Left renal pelvis (tissue), 4 donors: ENCODE measurements at places on chromosomes 4 and X.

DNA sequence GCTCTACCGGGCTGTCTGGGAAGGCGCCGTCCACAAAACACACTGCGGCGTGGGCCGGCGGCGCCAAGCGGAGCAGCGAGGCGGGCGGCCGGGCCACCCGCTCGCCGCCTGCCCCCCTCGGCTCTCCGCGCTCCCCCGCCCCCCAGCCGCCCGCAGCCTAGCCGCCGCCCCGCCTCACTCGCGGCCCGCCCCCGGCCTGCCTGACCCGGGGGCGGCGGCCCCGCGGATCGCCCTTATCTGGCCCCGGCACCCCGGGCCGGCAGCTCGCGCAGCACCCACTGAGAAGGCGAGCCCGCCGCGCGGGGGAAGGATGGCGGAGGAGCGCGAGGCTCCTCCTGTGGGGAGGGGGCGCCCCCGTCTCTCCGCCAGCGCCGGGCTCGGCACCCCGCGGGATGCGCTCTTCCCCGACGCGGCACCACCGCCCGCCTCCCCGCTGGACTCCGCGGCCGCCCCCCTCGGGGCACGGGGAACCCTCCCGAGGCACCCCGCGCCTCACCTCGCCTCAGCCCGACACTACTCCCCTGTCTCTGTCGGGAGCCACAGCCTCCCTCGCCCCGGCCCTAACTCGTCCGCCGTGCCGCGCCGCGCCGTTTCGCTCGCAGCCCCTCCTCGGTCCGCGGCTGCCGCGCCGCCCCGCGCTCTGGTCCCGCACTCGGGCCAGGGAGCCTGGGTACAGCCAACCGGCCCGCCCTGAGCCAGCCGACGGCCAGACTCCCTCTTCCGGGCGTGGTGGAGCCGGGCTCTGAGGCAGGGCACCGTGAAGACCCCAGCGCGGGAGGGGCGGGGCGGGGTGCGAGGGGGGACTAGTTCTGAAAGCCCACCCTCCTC, 566 bp downstream of the ATP11C start:
- DNase-seq: no peak

- no peak for DNase-seq
Measured at GRCh38 chr4:86678796-86679195, 84.7 kb downstream of the PTPN13 start.

DNA sequence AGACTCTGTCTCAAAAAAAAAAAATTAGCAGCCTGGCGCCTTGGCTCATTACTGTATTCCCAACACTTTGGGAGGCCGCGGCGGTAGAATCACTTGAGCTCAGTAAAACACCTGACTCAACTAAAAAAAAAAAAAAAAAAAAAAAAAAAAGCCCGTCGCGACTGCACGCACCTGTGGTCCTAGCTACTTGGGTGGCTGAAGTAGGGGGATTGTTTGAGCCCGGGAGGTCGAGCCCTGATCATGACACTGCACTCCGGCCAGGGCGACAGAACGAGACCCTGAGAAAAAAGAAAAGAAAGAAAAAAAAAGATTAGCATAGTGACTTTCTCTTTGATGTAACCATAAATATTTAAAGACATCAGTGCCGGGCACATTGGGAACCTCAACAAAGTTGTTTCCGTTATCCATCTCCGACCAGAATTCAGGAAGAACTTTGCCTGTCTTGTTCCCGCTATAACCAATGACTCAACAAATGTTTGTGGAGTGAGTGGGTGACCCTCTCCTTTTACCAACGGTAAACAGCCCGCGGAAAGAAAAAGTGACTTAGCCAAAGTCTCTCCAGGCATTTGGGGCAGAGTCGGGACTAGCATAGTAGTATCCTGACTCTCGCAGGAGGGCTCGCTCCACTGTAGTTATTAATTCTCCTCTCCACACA, 553 bp upstream of the MED28 start:
- DNase-seq: no peak

GRCh38 chr4:119823891-119824290, 195.3 kb upstream of the PDE5A start:
- no peak for DNase-seq

DNA sequence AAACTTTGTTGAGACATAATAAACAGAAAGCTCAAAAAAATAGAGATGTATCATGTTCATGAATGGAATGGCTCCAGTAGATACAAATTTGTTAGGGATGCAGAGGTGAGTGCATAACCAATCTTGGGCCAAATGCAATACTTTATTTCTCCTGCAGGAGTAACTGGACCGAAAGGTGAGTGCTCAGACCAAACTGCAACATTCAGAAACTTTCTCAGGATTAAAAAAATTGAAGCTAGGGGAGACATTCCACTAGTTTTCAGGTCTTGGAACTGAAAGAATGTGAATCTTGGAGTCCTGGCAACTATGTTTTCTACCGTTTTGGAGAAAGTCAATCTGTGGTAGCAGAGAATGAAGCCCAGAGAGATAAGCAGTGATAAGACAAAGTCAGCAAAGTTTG, 21.2 kb upstream of the LCORL start:
- no peak for DNase-seq

- no peak for DNase-seq
Measured at GRCh38 chrX:117570160-117570559, 546.5 kb downstream of the KLHL13 start.

- no peak for DNase-seq
Measured at GRCh38 chrX:70332600-70332999, 42.7 kb downstream of the KIF4A start.

DNA sequence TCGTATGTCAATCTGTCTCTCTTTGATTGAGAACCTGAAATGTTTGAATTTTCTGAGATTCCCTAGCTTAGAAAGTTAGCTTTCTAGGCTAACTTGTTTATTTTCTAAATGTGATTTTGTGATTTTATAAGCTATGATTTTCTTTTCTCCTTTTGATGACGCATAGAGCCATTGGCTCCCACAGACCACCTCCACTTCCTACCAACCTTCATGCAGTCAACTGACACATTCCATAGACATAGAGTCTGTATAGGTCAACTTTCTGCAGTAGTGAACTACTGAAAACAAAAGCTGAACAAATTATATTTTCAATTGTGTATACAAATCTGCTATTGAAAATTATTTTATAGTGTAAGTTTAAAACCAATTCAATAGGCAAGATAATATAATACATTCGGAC, 2.8 kb upstream of the SULT1B1 start:
- no peak for DNase-seq

DNA sequence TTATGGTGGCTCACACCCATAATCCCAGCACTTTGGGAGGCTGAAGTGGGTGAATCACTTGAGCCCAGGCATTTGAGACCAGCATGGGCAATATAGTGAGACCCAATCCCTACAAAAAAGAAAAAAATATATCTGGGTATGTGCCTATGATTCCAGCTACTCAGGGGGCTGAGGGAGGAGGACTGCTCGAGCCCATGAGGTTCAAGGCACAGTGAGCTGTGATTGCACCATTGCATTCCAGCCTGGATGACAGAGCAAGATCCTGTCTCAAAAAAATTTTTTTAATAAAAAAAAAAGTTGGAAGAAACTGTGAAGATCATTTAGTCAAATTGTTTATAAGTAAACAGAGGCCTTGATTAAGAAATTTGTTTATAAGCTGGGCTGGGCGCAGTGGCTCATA, 39.7 kb downstream of the KLHL8 start:
- DNase-seq: no peak

- no peak for DNase-seq
Measured at GRCh38 chrX:84340968-84341367, 153.0 kb upstream of the RPS6KA6 start.

- no peak for DNase-seq
Measured at GRCh38 chr4:85995361-85995760, 364.5 kb downstream of the MAPK10 start.

GRCh38 chr4:18568600-18568999, 547.0 kb upstream of the LCORL start:
- peak; percentile 17 for DNase-seq

- no peak for DNase-seq
Measured at GRCh38 chr4:37948542-37948941, 11.7 kb upstream of the PTTG2 start.

- DNase-seq: no peak
Measured at GRCh38 chr4:155094201-155094820, 114.1 kb upstream of the NPY2R start.

DNA sequence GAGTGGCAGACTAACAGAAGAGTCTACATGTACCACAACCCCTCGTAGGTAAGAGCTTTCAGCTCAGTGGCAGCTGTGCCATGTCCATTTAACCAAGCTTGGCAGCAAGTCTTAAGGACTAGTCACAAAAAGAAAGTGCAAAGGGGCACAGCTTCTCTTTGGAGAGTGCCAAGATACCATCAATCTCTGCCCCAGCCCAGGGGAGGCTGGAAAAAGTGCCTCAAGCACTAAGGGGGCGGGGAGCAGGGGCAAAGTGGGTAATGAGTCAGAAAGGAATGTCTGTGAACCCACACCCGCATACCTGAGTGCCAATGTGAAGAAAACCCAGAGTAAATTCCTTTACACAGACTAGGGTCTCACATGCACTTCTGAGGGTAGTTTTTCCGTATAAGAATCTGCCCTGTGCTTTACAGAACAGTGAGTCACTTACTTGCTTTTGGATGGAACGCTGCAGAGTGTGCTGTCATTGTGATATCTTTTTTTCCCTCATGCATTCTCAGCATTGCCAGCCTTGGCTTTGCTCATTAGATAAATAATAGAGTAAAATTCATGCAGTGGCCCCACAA, 219.8 kb downstream of the ZNF674 start:
- no peak for DNase-seq
